Glomerular endothelial cell (primary cell): ENCODE measurements at places on chromosomes 16 and 17. TPM values are rescaled to one million over a fixed set of nuclear protein-coding genes. Genes with fewer than 3 reads are reported as not detected.

The DPH1 gene
- total RNA-seq, result 19.2 and 25.4 TPM in 2 replicates

The KRTAP4-1 gene
- not detected in 2 replicates for total RNA-seq

The MT1G gene
- not detected in 2 replicates for total RNA-seq

The DHRS7C gene
- total RNA-seq, result not detected in 2 replicates

The TP53TG3B gene
- not detected in 2 replicates for total RNA-seq

The TNFRSF17 gene
- total RNA-seq, result not detected in 2 replicates

The ITGAL gene
- not detected in 2 replicates for total RNA-seq

The FAM171A2 gene
- total RNA-seq, result 25.0 and 28.9 TPM in 2 replicates

The TIGD7 gene
- 2.0 and 2.4 TPM in 2 replicates for total RNA-seq

The ADAD2 gene
- 0.06 TPM in 1 of 2 replicates, not detected in the other for total RNA-seq

The SPNS2 gene
- 69.1 and 92.0 TPM in 2 replicates for total RNA-seq

The DNAH9 gene
- total RNA-seq, result not detected in 2 replicates

The MPV17L gene
- 0.53 and 2.6 TPM in 2 replicates for total RNA-seq

The KCNH4 gene
- 0.05 and 0.70 TPM in 2 replicates for total RNA-seq

The SRL gene
- 0.06 and 0.10 TPM in 2 replicates for total RNA-seq

The SALL1 gene
- 1.5 and 2.9 TPM in 2 replicates for total RNA-seq

The NOD2 gene
- 0.23 and 0.29 TPM in 2 replicates for total RNA-seq
